AG09309 (cell line): ENCODE measurements at places on chromosomes 16 and 17.
A peak's percentile ranks its signal among the peaks of the same experiment; 100 is the strongest.

GRCh38 chr17:10713318-10713717 lies 15.9 kb downstream of the ADPRM start:
- no peak for DNase-seq

- no peak for DNase-seq
Observed at GRCh38 chr17:77593081-77593480, 365.4 kb upstream of the TNRC6C start.

GRCh38 chr17:7436556-7437368 lies 1.5 kb downstream of the TMEM102 start:
- peak; percentile 18 for DNase-seq

GRCh38 chr17:32798938-32799337 lies 78.0 kb downstream of the MYO1D start:
- no peak for DNase-seq

DNA sequence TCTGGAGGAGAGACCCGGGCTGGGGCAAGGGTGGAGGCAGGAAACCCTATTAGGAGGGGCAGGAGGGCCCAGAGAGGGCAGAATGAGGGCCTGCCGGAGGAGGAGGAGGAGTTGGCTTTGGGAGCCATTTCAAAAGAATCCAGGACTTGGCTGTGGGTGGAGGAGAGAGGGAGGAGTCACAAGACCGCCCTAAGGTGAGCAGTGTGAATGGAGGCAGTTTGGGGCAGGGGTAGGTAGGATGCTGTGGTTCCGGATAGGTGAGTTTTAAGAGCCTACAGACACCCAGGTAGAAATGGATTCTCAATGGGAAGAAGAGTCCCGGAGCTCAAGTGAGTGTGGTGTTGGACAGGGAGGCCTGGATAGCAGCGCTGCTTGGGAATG lies 80.3 kb downstream of the ARHGAP23 start:
- no peak for DNase-seq

DNA sequence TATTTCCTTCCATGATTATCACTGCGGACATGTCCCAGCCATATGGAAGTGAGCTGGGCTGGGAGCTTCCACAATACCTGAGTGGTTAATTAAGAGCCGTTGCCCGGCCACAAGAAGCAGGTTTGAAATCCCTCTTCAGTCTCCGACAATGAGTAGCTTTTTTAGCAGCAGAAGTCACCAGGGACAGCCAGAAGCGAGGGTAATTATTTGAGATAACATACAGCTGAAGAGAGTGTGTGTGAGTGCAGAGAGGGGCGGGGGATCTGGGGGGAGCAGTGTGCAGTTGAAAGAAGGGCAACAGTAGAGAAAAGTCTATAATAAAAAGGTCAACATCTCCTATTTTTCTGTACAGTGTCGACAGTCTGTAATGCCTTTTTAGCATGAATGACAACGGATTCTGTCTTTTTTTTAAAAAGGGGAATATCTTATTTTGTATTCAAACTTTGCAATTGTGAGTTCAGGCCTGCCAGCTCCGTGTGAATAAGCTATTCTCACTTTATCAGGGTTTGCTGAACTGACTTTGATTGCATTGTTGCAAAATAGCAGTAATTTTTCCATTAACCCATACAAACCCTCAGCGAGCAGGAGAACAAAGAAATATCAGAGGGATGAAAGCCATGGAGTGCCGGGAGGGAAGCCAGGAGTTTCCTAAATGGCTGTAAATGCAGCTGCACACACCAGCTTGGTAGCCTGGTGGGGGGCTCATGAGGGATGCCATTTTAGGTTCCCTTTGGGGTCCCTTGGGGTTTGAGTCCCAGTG lies 220.3 kb upstream of the IRX3 start:
- no peak for DNase-seq

DNA sequence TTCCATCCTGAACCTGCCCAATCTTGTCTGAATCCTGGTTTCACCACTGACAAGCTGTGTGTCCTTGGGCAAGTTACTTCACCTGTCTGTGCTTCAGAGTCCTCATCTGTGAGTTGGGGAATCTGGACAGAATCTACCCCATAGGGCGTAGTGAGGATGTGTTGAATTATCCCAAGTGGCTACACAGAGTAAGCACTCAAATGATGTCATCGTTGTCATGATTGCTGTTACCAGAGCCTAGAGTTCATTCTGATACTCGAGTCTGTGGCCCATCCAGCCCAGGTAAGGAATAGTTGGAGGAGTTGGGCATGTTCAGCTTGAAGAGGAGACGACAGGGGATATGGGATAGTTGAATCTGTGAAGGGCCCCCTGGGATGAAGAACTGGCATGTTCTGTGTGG lies 45.9 kb downstream of the MAPT start:
- DNase-seq: no peak

DNA sequence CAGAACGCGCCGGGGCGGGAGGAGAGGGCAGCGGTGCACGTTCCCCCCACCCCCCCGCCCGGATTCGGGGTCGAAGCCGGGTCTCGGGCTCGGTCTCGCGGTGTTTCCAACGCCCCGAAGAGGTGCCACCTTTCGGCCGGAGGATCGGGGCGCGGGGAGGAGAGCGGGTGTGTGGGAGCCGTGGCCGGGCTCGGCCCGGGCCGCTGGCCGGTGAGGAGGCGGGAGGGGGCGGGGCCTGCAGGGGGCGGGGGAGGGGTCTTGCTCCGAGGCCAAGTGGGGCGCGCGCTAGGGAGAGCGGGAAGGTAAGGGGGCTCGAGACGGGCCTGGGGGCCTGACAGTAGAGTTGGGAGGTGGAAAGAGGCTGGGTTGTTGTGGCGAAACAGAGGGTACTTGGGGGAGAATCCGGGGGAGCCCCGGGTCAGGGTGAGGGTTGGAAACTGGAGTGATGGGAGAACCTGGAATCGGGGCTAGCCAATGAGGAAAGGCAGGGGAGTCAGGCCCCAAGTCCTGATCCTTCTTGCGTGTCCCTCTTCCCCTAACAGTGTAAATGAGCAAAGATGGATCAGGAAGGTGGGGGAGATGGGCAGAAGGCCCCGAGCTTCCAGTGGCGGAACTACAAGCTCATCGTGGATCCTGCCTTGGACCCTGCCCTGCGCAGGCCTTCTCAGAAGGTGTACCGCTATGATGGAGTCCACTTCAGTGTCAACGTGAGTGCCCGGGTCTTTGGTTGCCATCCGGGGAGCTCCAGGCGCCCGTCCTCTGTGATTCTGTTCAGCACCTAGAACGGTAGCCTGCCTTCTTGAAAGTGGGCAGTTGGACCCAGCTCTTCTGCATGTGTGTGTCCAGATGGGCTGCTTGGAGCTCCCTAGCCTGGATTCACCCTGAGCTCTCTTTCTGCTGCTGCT lies 873 bp downstream of the SETD1A start:
- DNase-seq: no peak

- DNase-seq: no peak
Observed at GRCh38 chr16:68356249-68356918, 45.6 kb downstream of the PRMT7 start.

DNA sequence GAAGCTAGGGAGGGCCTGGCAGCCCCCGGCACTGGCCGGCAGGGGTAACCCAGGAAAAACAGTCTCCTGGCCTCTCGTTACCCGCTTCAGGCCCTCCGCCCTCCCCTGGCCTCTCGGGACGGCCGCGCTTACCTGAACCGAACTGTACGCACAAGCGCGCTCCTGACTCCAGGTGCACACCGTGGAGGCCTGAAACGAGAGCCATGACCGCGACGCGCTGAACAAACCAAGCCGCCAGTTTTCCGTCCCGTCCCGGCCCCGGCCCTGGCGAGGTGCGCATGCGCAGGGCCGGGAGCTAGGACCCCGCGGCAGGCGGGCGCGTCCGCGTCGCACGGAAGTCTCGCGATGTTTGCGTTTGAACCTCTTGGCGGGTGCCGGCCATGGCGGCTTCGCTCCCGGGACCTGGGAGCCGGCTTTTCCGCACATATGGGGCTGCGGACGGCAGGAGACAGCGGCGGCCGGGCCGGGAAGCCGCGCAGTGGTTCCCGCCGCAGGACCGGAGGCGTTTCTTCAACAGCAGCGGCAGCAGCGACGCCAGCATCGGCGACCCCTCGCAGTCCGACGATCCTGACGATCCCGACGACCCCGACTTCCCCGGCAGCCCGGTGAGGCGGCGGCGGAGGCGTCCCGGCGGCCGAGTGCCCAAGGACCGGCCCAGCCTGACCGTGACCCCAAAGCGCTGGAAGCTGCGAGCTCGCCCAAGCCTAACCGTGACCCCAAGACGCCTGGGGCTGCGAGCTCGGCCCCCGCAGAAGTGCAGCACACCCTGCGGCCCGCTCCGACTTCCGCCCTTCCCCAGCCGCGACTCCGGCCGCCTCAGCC lies at the start of gene HASPIN:
HASPIN (plus strand) TSS at position 348 of the 822 bp plus-strand sequence; CDS start at position 381, 33 bp downstream.
- DNase-seq: no peak

DNA sequence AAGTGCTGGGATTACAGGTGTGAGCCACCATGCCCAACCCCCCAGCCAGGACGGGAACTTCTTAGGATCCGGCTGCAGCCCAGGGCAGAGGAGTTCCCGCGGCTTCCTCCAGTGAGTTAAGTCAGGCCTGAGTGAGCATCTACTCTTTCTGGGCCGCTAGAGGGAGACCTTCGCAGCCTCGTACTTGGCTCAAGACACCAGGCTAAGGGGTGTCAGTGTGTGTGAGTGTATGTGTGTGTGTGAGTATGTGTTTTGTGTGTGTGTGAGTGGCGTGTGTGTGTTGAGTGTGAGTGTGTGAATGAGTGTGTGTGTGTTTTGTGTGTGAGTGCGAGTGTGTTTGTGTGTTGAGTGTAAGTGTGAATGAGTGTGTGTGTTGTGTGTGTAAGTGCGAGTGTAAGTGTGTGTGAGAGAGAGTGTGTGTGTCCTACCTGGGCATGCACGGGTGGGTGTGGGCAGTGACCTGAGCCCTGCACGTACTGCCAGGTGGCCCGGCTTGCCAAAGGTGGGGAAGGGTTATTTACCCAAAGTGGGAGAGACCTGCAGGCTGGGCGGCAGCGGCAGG lies 58.5 kb downstream of the TMEM235 start:
- DNase-seq: peak; percentile 79

- DNase-seq: peak; percentile 17
Observed at GRCh38 chr17:1736348-1737281, 6.1 kb upstream of the SERPINF2 start.

GRCh38 chr16:71917900-71918299 lies 22.6 kb downstream of the IST1 start:
- no peak for DNase-seq

GRCh38 chr16:51936846-51937245 lies 610.1 kb downstream of the TOX3 start:
- DNase-seq: no peak

GRCh38 chr16:75341564-75342307 lies 90.3 kb upstream of the BCAR1 start:
- no peak for DNase-seq

DNA sequence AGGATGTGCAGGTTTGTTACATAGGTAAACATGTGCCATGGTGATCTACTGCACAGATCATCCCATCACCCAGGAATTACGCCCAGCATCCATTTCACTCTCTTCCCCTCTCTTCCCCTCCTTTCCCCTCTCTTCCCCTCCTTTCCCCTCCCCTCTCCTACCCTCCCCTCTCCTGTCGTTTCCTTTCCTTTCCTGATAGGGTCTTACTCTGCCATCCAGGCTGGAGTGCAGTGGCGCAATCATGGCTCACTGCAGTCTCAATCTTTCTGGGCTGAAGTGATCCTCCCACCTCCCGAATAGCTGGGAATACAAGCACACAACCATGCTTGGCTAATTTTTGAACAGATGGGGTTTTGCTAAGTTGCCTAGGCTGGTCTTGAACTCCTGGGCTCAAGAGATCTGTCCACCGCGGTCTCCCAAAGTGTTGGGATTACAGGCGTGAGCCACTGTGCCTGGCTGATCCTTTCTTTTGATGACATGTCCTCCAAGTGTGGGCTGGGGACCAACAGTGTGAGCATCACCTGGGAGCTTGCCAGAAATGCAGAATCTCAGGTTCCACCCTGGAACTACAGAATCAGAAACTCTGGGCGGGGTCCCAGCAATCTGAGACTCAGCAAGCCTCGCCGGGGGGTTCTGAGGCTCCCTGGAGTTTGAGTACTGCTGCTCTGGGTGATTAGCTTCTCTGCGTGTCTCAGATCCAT lies 10.8 kb downstream of the ATP2C2 start:
- no peak for DNase-seq

- DNase-seq: no peak
Observed at GRCh38 chr16:12998361-12999085, 97.1 kb downstream of the SHISA9 start.

GRCh38 chr16:68350813-68351350 lies 40.1 kb downstream of the PRMT7 start:
- no peak for DNase-seq

GRCh38 chr17:77656054-77656453 lies 302.4 kb upstream of the TNRC6C start:
- no peak for DNase-seq

DNA sequence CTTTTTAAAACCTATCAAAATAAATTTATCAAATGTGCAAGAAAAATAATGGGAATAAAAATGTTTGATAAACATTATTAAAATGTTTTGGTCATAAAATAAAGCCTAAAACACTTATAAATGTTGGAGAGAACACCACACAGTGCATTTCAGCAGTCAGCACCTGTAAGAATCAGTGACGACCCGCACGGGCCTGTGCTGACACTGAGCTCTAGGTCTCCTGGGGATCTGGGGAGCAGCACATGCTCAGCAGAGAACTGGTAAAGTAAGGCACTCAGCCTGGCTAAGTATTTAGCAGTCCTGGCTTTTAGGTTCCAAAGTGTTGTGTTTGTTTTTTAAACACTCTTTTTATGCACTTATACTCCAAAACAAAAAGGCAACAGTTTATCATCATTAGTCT lies 46.9 kb downstream of the HELZ start:
- no peak for DNase-seq
